ENCODE measurements at places on chromosomes 2 and 18.

DNA sequence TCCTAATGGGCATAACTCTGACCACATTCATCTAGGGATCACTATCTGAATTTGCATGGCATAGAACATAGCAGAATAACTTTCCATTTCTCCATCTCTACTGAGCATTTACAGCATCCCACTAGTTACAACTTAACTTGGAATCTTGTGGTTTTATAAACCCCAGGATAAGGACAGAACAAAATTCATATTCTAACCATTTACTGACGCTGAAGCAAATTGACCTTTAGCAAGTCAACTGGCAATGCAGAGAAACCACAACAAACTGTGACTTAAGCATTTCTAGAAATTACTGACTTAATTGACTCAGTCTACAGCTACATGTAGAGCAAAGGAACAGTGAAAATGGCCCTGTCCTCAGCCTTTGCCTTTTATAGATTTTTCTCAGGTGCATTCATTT lies 61.2 kb downstream of the DCC start:
- no peak for DNase-seq

- no peak for DNase-seq
Measured at GRCh38 chr2:25711675-25712354, 38.4 kb upstream of the DTNB start.

DNA sequence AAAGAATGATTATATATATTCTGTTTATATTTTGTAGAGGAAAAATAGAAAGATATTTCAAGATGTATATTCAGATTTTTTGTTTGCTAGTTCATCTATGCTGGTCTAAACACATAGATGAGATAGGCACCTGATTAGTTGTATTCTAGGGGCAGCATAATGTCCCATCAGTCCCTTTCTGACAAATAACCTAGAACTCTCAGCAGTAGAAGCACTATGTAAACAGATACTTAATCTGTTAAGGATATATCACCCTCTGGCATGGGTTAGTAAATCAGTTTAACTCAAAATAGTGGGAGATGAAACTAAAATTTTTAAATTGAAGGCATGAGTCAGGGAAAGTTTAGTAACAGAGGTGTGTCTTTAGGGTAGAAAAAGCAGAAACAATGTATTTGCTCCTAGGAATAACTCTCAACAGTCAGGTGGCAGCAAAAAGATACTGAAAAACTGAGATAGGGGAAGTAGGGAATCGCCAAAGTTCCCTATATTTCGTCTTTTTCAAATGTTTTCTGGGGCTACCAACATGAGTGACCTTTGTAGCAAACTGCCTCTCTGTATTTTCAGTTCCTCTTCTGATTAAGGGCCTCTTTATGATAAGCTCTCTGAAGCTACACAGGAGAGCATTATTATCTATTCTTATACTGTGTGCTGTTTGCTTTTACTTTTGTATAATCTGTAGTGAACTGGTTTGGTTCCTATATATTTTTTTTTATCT lies 5.7 kb downstream of the PPP1R1C start:
- DNase-seq = no peak

DNA sequence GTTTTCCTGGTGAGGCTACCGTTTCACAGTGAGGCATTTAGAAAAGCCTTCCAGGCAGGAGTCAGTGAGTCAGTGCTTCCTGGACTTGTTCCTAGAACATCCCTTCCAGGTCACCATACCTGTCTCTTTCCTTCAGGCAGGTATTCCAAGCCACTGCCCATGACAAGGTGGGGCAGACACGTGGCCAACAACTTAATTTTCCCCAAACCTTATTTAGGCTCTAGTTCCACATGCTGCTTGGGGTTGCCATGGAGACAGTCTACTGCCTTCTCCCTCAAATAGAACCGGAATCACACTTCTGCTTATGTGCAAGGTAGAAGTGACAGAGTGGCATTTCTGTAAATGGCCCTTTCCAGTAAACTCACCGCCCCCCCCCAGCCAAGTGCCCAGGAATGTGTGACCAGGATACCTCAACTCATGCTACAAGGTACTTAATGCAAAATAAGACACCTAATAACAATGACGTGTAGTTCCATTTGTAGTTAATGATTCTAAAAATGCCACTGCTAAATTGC lies 258.3 kb downstream of the PRKCE start:
- DNase-seq = no peak

- DNase-seq = no peak
Measured at GRCh38 chr2:114160263-114160981, 270.5 kb downstream of the ACTR3 start.

- DNase-seq = no peak
Measured at GRCh38 chr18:37560003-37560402, 5.6 kb downstream of the CELF4 start.

Data from CD8-positive, alpha-beta T cell (primary cell).